Stimulated activated CD8-positive, alpha-beta memory T cell treated with anti-CD3 and anti-CD28 coated beads, Interleukin-12 subunit alpha, Interleukin-12 subunit beta, amount 100 ng/mL, for 4 hours (primary cell): ENCODE measurements at places on chromosomes 12 and 14.

- DNase-seq, result no peak
Measured at GRCh38 chr12:53596920-53597363, 29.2 kb downstream of the ATF7 start.

DNA sequence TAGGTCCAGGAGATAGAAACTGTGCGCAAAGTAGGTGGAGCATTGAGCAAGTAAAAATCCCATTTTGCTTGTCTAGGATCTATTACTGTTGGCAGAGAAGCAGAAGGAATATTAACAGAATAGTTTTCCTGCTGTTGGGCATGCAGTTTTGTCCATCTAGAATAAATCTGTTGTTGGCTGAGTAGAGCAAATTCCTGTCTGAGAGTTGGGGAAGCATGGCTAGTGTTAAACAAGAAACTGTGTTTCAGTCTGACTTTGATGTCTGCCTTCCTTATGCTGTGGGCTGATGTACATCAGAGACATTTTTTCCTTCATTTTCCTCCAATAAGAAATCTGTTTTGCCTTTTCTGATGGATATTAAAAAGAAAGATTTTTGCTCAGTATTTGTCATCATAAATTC is 98.2 kb downstream of the RAD52 start:
- DNase-seq, result no peak

GRCh38 chr14:79841433-79841832 is 369.9 kb downstream of the DIO2 start:
- no peak for DNase-seq

DNA sequence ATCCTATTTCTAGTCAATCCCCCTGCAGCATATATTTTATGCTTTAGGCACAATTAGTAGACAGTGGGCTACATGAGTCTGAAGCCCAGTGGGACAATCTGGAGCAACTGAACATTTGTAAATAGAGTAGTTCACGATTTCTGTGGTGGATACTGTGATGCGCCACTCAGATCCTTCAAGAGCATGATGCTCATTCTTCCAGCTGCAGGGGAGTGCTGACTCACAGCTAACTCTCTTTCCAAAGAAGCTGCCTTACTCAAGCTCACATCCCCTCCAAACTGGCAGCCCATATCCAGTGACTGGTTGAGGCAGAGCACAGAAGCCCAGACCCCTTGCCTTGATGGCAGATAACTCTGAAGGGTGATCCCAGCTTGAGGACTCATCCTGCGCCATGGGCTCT is 224.2 kb upstream of the EEA1 start:
- DNase-seq, result no peak

DNA sequence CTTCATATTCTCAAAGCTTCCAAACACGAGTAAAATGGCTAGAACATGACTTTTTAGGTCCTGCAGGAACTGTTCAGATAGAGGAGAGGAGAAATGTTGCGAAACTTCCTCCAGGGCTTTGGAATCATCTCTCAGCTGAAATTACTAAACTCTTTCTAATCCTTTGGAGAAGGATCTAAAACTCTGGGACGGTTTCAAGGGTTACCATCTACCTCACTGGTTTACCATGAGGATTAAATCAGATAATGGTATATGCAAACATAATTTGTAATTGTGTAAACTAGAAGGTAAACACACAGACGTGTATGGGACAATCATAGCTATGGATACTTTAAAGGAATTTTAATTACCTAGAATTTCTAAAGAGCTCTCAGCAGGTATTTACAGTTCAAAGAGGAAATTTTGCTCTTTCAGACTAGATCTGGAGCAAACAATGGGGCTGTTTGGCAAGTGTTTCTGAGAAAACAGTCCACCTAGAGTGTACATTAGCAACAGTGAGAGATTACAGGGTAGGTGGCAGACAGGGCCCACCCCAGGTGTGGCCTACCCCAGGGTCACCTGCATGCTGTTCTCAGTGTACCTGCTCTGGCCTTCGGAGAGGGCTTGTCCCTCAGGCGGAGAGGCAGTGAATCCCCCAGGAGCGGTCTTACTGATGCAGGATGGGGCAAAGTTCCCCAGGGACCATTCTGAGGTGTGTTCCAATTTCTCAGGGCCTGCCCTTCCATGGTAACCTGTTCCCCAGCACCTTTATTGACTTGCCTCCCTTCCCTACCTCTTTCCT is 124.7 kb upstream of the MAX start:
- DNase-seq, result no peak

GRCh38 chr14:69827560-69827959 is 30.5 kb upstream of the SLC10A1 start:
- DNase-seq, result no peak
